ENCODE measurements at places on chromosomes 7 and 10. TPM values are rescaled to one million over a fixed set of nuclear protein-coding genes. Genes with fewer than 3 reads are reported as not detected.

DNA sequence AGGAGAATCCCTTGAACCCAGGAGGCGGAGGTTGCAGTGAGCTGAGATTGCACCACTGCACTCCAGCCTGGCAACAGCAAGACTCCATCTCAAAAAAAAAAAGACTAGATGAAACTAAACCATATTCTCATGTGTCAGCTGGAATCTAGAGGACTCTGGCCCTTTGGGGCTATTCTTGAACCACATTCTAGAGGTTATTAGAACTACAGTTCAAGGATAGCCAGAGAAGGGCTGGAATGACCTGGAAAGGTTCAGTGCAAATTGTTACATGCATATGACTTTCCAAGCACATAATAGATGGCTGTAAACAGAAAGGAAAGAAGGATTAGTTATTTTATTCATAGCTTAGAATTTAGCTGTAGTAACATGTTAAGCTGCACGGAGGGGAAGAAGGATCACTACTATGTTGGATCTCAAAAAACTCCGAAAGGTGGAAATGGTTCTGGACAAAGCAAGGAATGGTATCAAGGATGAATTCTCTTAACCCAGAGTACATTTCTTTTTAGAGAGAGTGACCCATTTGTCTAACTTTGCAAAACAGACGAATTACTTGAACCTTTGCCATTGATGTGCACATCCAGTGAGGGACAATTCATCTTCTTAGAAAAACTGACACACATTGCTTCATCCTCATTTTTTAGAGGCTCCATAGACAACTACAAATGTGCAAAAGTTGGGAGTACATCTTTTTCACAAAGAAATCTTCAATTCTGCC, 124.0 kb upstream of the SAMD8 start:
- DNase-seq: no peak
- H3K27ac ChIP-seq: no peak overlapping the region
- H3K4me1 ChIP-seq: peaks cover 15% of the 10 kb centered on the region
- peaks cover 57% of the 10 kb centered on the region for H3K36me3 ChIP-seq

Gene SPDYE8
- not detected for total RNA-seq

GRCh38 chr10:127972751-127973357, 66.0 kb downstream of the PTPRE start:
- peaks cover 40% of the 10 kb centered on the region for H3K4me1 ChIP-seq
- H3K4me3 ChIP-seq: no peak overlapping the region
- DNase-seq: no peak
- H3K27me3 ChIP-seq: no peaks in the 10 kb centered on the region
- H3K36me3 ChIP-seq: no peaks in the 10 kb centered on the region

DNA sequence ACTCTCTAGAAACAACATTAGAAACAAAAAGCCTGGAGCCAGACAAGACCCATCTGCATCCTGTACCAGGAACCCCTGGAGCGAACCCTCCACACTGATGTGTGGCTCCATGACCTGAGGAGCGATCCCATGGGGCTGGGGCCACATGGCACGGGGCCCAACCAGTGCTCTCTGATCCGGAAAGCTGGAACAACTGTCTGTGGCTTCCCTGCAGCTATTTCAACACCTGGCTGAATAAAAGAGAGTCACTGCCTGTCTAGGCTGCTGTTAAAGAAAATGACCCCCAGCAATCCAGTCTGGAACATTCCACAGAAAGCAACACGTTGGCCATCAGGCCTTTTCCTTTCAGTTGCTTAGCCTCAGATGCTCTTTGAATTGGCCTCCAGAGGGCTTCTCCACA, 20.9 kb downstream of the UROS start:
- no peaks in the 10 kb centered on the region for H3K4me1 ChIP-seq
- no peak overlapping the region for H3K4me3 ChIP-seq
- no peak for DNase-seq
- H3K27me3 ChIP-seq: no peaks in the 10 kb centered on the region
- no peak overlapping the region for H3K27ac ChIP-seq
- peaks cover 86% of the 10 kb centered on the region for H3K36me3 ChIP-seq

- H3K36me3 ChIP-seq: no peaks in the 10 kb centered on the region
- no peak overlapping the region for H3K27ac ChIP-seq
- no peaks in the 10 kb centered on the region for H3K4me1 ChIP-seq
- DNase-seq: no peak
- no peaks in the 10 kb centered on the region for H3K27me3 ChIP-seq
These were observed 49.7 kb upstream of the JAZF1 start for GRCh38 chr7:28230261-28230660.

Gene RABGEF1
- 20.8 TPM for total RNA-seq

DNA sequence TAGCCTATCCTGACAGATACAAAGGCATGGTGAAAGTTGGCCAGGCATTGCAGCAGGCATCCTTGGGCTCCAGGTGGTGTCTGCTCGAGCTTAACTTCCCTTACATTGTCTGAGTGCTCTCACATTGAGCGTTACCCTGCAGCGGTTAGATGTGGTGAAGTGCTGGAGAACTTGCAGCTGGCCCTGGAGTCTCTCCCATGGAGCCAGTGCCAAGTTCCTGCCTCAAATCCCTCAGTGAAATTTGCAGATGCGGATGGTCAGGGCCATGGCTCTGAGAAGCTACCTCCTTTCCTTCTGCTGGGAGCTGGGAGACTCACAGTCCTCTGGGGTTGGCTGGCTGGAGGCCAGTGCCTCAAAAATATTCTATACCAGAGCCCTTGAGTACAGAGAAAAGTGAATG, 3.3 kb upstream of the ZNF746 start:
- H3K27me3 ChIP-seq: no peaks in the 10 kb centered on the region
- H3K4me3 ChIP-seq: no peak overlapping the region
- H3K27ac ChIP-seq: no peak overlapping the region
- H3K4me1 ChIP-seq: peaks cover 4% of the 10 kb centered on the region
- no peaks in the 10 kb centered on the region for H3K36me3 ChIP-seq

- H3K4me1 ChIP-seq: peaks cover 6% of the 10 kb centered on the region
- no peak overlapping the region for H3K27ac ChIP-seq
- H3K36me3 ChIP-seq: no peaks in the 10 kb centered on the region
- H3K27me3 ChIP-seq: no peaks in the 10 kb centered on the region
- DNase-seq: no peak
These were observed 46.5 kb upstream of the C10orf71 start for GRCh38 chr10:49252313-49253034.

GRCh38 chr10:28812384-28813372, 135.4 kb downstream of the BAMBI start:
- H3K4me3 ChIP-seq: no peak overlapping the region
- no peak for DNase-seq

DNA sequence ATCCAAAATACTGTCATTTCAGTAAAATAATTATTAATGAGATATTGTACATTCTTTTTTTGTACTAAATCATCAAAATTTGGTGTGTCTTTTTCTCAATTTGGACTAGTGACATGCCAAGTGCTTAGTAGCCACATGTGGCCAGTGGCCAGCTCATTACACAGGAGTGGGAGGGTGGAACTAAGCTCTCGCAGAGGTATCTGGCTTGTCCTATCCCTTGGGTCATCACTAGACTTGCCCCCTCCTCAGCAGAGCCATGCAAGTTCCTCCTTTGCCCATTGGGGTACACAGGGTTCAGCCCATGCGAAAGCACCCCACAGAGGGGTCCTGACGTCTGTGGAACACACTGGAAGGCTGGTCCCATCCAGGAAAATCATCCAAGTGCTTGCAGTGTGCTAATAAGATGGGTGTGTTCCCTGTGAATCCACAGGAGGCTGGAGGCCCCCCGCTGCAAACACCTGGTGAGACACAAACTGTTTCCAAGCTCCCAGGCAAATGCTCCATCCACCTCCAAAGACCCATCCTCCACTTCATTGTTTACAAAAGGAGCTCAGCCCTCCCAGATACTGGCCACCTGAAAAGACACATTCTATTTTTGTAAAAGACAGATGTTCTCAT, 1.3 kb downstream of the ARHGAP22 start:
- H3K27ac ChIP-seq: no peak overlapping the region
- peak overlapping the region; percentile 52 for H3K4me3 ChIP-seq
- H3K27me3 ChIP-seq: no peaks in the 10 kb centered on the region
- H3K36me3 ChIP-seq: no peaks in the 10 kb centered on the region
- peaks cover 21% of the 10 kb centered on the region for H3K4me1 ChIP-seq

- DNase-seq: no peak
- no peak overlapping the region for H3K27ac ChIP-seq
- H3K36me3 ChIP-seq: no peaks in the 10 kb centered on the region
- no peaks in the 10 kb centered on the region for H3K4me1 ChIP-seq
These were observed 158.3 kb upstream of the PPP2R2D start for GRCh38 chr10:131742500-131742951.

DNA sequence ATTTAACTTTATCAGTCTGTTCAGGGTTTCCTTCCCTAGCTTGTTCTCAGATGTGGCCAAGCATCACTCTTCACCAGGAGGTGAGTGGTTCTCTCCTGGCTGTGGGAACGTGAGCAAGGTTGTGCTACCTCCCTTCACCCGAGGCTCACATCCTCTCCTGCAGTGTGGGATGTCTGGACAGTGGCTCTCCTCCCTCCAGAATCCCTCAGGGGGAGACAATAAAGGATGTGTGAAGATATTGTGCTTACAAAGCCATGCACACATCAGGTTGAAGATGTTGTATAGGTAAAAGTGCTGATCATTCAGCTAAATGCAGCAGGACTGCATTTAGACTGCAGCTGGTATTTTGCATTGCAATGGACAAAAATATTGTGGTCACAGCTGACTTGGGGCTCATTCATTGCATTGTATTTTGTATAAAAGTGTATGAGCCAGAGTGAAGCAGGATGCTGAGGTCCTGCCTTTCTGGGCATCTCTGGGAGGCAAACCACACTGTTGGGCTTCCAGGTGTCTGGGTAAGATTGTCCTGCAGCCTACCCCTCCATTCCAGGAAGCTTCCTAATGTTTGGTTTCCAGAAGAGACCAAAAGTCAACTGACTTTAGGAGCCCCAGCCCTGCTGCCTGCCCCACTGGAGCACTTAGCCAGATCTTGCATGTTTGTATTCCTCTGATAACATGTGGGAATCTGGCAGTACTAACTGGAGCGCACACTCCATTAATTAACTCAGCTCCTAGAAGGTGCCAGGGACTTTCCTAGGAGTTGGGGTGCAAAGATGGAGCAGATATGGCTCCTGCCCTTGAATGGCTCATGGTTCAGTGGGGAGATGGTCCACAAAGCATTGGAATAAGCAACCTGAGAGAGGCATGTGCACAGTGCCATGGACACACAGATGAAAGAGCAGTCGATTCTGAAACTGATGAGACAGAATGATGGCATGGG, 292.5 kb upstream of the ZNF32 start:
- H3K27me3 ChIP-seq: no peaks in the 10 kb centered on the region
- H3K27ac ChIP-seq: no peak overlapping the region
- no peak overlapping the region for H3K4me3 ChIP-seq
- H3K4me1 ChIP-seq: peaks cover 18% of the 10 kb centered on the region
- no peaks in the 10 kb centered on the region for H3K36me3 ChIP-seq

GRCh38 chr7:73308665-73309214, at the start of gene NSUN5:
NSUN5 (minus strand) TSS chr7:73308826; CDS start chr7:73308790, 36 bp downstream.
- DNase-seq: peak; percentile 86
- H3K4me3 ChIP-seq: peak within 1 kb of the TSS; percentile 56
- peak within 1 kb of the TSS; percentile 58 for H3K27ac ChIP-seq
- peaks cover 13% of the 10 kb centered on the region for H3K36me3 ChIP-seq
- no peaks in the 10 kb centered on the region for H3K4me1 ChIP-seq

Gene EIF5AL1
- 0.06 TPM for total RNA-seq

Gene ATE1
- total RNA-seq: 37.0 TPM
